Left ventricle myocardium inferior (tissue), 1 donor: ENCODE measurements at places on chromosomes 5 and 9. TPM values are rescaled to one million over a fixed set of nuclear protein-coding genes. Genes with fewer than 3 reads are reported as not detected.

Gene SLC34A3
- not detected for total RNA-seq

Gene TRPM6
- total RNA-seq, result 0.30 TPM

DNA sequence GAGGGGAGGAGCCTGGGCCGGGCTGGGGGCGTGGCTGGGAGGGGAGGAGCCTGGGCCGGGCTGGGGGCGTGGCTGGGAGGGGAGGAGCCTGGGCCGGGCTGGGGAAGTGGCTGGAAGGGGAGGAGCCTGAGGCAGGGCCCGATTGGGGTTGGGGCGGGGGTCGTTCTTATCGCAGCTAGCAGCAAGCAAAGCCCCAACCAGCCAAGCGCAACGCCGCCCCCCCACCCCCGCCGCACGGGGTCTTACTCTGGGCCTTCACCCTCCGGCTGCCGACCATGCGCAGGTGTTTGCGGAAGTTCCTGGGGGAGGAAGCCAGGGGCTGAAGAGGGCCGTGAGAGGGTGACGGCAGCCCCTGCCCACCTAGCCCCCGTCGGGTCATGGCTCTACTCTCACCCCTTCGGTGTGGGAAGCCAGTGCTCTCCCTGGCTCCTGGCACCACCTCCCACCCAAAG, 5.0 kb downstream of the NSMF start:
- peak overlapping the region; percentile 65 for H3K4me3 ChIP-seq
- H3K36me3 ChIP-seq, result peaks cover 19% of the 10 kb centered on the region
- H3K27ac ChIP-seq, result peak overlapping the region; percentile 70

- peak overlapping the region; percentile 76 for H3K27ac ChIP-seq
- peaks cover 27% of the 10 kb centered on the region for H3K4me1 ChIP-seq
- H3K27me3 ChIP-seq, result no peaks in the 10 kb centered on the region
- no peaks in the 10 kb centered on the region for H3K36me3 ChIP-seq
- peak; percentile 33 for DNase-seq
Measured at GRCh38 chr5:156759156-156759555, 90.9 kb upstream of the PPP1R2B start.

DNA sequence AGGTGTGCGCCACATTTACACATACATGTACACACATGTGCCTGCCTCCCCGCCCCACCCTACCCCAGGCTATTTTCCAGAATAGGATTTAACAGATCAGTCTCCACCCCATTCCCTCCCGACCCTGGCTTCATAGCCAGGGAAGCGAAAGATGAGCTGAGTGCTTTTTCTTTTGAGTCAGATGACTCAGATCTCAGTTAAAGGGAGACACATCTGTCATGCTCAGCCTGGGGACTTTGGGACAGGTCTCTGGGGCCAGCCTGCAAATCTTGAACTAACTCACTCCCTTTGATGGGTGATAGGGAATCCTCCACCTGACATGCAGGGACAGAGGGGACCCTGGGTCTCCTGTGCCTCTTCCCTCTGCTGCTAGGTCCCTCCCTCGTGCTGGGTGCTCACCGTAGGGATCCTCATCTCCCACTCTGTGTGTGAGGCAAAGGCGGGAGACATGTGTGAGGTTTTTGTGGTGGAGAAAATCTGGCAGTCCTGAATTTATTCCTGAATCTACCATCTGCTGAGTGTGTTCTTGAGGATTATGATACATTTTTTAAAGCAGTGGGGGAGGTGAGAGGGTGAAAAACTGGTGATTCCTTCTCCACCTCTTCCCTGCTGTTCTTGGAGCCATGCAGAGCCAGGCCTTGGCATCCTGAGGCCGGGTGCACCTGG, 37.7 kb downstream of the NEUROG1 start:
- H3K27me3 ChIP-seq, result peaks cover 97% of the 10 kb centered on the region
- H3K4me1 ChIP-seq, result no peaks in the 10 kb centered on the region
- no peaks in the 10 kb centered on the region for H3K36me3 ChIP-seq
- no peak overlapping the region for H3K4me3 ChIP-seq

- H3K4me1 ChIP-seq, result peaks cover 7% of the 10 kb centered on the region
- peaks cover 58% of the 10 kb centered on the region for H3K36me3 ChIP-seq
- H3K27ac ChIP-seq, result no peak overlapping the region
- no peaks in the 10 kb centered on the region for H3K27me3 ChIP-seq
- no peak overlapping the region for H3K4me3 ChIP-seq
Measured at GRCh38 chr9:111360881-111361280, 30.9 kb upstream of the OR2K2 start.

Gene INSL4
- total RNA-seq, result not detected

GRCh38 chr5:160390787-160391696, 8.8 kb downstream of the FAM200C start:
- H3K4me1 ChIP-seq, result peaks cover 12% of the 10 kb centered on the region
- DNase-seq, result no peak
- H3K4me3 ChIP-seq, result no peak overlapping the region
- no peaks in the 10 kb centered on the region for H3K36me3 ChIP-seq
- H3K27me3 ChIP-seq, result no peaks in the 10 kb centered on the region

- peaks cover 32% of the 10 kb centered on the region for H3K4me1 ChIP-seq
- no peaks in the 10 kb centered on the region for H3K36me3 ChIP-seq
- DNase-seq, result no peak
- peak overlapping the region; percentile 81 for H3K27ac ChIP-seq
- no peak overlapping the region for H3K4me3 ChIP-seq
- no peaks in the 10 kb centered on the region for H3K27me3 ChIP-seq
Measured at GRCh38 chr9:70616228-70616990, 202.0 kb upstream of the KLF9 start.

Gene PCDHB13
- 2.5 TPM for total RNA-seq

GRCh38 chr9:124257844-124258606, at the start of gene NEK6:
NEK6 (plus strand) TSS chr9:124257949; CDS start chr9:124301965, 44,016 bp downstream.
- H3K4me3 ChIP-seq, result peak within 1 kb of the TSS; percentile 84
- DNase-seq, result peak; percentile 53
- peak within 1 kb of the TSS; percentile 84 for H3K27ac ChIP-seq
- peaks cover 44% of the 10 kb centered on the region for H3K4me1 ChIP-seq
- H3K27me3 ChIP-seq, result no peaks in the 10 kb centered on the region

Gene IFNB1
- total RNA-seq, result not detected

Gene SHROOM1
- total RNA-seq, result 4.9 TPM

Gene SLC25A2
- total RNA-seq, result not detected

- no peak for DNase-seq
- H3K27me3 ChIP-seq, result no peaks in the 10 kb centered on the region
- no peak overlapping the region for H3K4me3 ChIP-seq
- H3K4me1 ChIP-seq, result peaks cover 17% of the 10 kb centered on the region
Measured at GRCh38 chr9:118529624-118530214, 825.5 kb downstream of the TLR4 start.

GRCh38 chr5:43309122-43309521, 4.1 kb downstream of the HMGCS1 start:
- DNase-seq, result no peak
- H3K4me3 ChIP-seq, result no peak overlapping the region
- no peaks in the 10 kb centered on the region for H3K27me3 ChIP-seq
- no peak overlapping the region for H3K27ac ChIP-seq
- no peaks in the 10 kb centered on the region for H3K36me3 ChIP-seq

DNA sequence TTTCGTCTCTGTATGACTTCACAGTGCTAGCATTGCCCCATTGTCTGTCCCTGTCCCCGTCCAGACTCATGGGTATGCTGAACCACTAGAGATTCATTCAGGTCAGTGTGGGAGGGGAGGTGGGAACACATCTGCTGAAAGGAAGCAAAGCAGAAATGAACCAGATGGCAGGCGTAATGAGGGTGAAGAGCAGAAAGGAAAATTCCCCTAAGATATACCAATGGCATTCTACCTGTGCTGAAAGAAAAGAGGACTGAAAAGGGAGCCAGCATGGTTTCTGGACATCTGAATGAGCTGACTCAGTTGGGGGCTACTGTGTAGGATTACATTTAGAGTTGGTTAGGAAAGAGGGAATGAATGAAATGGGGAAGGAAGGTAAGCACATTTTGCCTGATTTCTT, 678.7 kb downstream of the MAT2B start:
- H3K36me3 ChIP-seq, result no peaks in the 10 kb centered on the region
- no peak overlapping the region for H3K27ac ChIP-seq
- H3K4me3 ChIP-seq, result no peak overlapping the region
- no peaks in the 10 kb centered on the region for H3K27me3 ChIP-seq
- H3K4me1 ChIP-seq, result peaks cover 2% of the 10 kb centered on the region
- no peak for DNase-seq

- no peak for DNase-seq
- peak overlapping the region; percentile 81 for H3K4me3 ChIP-seq
- H3K27me3 ChIP-seq, result no peaks in the 10 kb centered on the region
- H3K4me1 ChIP-seq, result peaks cover 88% of the 10 kb centered on the region
Measured at GRCh38 chr5:140111859-140112551, 1.9 kb upstream of the PURA start.

- H3K36me3 ChIP-seq, result no peaks in the 10 kb centered on the region
- no peak overlapping the region for H3K27ac ChIP-seq
- DNase-seq, result no peak
- H3K4me1 ChIP-seq, result no peaks in the 10 kb centered on the region
Measured at GRCh38 chr5:11335881-11336760, 568.1 kb downstream of the CTNND2 start.

DNA sequence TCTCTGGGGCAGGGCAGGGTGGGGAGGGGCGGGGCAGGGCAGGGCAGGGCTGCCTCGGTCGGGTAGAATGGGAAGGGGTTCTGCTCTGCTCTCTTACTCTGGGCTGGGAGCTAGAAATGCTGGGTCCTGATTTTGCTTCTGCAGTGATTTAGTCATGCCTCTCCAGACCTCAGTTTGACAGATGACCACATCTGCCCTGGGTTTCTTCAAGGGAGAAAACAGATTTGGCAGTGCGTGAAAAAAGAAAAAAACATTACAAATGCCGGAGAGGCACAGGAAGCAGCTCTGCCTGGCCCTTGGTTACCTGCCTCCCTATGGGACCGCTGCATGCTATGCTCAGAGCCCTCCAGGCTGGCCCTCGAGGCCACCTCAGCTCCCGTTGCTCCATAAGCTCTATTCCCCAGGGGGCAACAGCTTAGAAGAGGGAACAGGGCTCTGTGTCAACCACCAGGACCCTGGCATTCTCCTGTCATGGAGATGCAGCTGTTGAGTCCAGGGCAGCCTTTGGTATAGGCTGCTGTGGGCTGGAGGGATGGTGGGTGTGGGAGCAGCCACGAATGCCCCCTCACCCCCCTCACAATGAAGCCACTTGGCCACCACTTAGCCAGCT, 53.2 kb upstream of the UBTD2 start:
- no peaks in the 10 kb centered on the region for H3K27me3 ChIP-seq
- peaks cover 11% of the 10 kb centered on the region for H3K36me3 ChIP-seq
- no peak overlapping the region for H3K27ac ChIP-seq
- H3K4me3 ChIP-seq, result no peak overlapping the region
- no peak for DNase-seq

DNA sequence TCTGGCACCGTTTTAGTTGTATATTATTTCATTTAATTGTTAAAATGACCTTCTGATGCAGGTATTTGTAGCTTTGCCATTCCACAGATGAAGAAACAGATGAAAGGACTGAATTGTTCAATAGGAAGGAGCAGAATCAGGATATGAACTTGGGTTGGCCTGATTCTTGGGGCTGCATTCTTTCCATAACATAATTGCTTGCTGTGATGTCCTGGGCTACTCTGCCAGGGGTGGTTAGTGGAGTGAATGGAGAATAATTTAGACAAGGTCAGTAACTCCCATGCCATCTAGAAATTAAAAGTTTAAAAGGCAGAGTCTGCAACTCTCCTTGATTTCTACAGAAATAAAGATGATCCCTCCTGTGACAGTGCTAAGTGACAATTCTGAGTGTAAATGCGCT, 15.9 kb downstream of the TLR4 start:
- H3K36me3 ChIP-seq, result peaks cover under 1% of the 10 kb centered on the region
- no peak overlapping the region for H3K4me3 ChIP-seq
- no peak for DNase-seq
- H3K4me1 ChIP-seq, result peaks cover 91% of the 10 kb centered on the region
- H3K27ac ChIP-seq, result peak overlapping the region; percentile 68

- peaks cover 10% of the 10 kb centered on the region for H3K27me3 ChIP-seq
- no peaks in the 10 kb centered on the region for H3K4me1 ChIP-seq
- H3K36me3 ChIP-seq, result no peaks in the 10 kb centered on the region
- DNase-seq, result no peak
- no peak overlapping the region for H3K27ac ChIP-seq
- no peak overlapping the region for H3K4me3 ChIP-seq
Measured at GRCh38 chr9:93336720-93337119, 114.8 kb upstream of the FAM120A start.

Gene SLC36A2
- total RNA-seq, result 0.16 TPM

DNA sequence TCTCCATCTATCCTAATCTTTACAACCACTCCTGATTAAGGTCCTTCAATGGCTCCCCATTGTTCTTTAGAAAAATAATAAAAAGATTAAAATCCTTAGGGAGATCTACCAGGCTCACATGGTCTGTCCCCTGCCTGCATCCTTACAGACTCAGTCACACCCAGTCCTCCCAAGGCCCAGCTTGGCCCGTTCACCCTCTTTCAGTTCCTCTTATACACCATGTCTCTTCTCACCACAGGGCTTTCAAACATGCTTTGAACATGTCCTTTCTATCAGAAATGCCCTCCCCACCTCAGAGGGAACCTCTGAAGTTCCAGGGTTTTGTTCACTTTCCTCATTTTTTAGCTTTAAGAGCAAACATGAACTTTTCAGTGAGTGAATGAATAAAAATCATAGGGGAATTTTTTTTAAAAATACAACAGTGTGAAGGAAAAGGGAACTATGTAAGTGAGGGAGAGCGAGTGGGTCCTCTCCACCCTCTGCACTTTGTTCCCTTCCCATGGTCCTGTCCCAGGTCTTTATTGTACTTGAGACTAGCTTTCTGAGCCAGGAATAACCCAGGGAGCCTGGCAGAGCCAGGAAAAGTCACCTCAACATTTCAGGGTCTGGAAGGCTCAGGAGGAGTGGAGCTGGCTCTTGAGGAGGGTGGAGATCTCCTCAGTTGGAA, 55.3 kb downstream of the TRPC7 start:
- no peaks in the 10 kb centered on the region for H3K4me1 ChIP-seq
- no peak overlapping the region for H3K27ac ChIP-seq
- peaks cover 63% of the 10 kb centered on the region for H3K27me3 ChIP-seq
- no peak overlapping the region for H3K4me3 ChIP-seq
- no peaks in the 10 kb centered on the region for H3K36me3 ChIP-seq

DNA sequence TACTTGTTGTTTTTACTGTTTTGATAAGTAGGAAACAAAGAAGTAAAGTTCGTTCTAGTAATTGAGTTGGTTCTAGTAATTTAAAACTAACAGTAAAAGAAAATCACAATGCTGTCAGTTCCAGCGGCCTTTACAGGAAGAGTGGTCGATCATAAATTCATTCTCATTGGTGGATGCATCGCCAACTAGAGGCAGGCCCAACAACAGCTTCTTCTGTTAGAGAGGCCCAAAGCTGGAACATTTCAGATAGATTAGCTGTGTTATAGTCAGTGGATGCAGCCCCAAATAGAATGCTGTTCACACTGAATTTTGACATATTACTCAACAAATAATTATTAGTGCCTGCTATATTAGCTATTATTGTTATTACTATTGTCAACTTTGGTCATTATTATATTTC, 80.8 kb downstream of the ARRDC3 start:
- H3K4me3 ChIP-seq, result no peak overlapping the region
- H3K36me3 ChIP-seq, result no peaks in the 10 kb centered on the region
- no peaks in the 10 kb centered on the region for H3K27me3 ChIP-seq
- H3K4me1 ChIP-seq, result peaks cover 20% of the 10 kb centered on the region
- peak overlapping the region; percentile 2 for H3K27ac ChIP-seq

Gene C5orf52
- not detected for total RNA-seq

- no peaks in the 10 kb centered on the region for H3K27me3 ChIP-seq
- H3K4me3 ChIP-seq, result no peak overlapping the region
- no peak for DNase-seq
- no peaks in the 10 kb centered on the region for H3K36me3 ChIP-seq
- H3K27ac ChIP-seq, result no peak overlapping the region
- H3K4me1 ChIP-seq, result peaks cover 31% of the 10 kb centered on the region
Measured at GRCh38 chr5:72480841-72481240, 26.4 kb downstream of the ZNF366 start.

Gene TERT
- not detected for total RNA-seq

Gene GPR21
- total RNA-seq, result 0.58 TPM
